ENCODE measurements at places on chromosomes 13 and 19.

GRCh38 chr19:4575267-4576015 is 16.0 kb upstream of the SEMA6B start:
- no peak for DNase-seq

DNA sequence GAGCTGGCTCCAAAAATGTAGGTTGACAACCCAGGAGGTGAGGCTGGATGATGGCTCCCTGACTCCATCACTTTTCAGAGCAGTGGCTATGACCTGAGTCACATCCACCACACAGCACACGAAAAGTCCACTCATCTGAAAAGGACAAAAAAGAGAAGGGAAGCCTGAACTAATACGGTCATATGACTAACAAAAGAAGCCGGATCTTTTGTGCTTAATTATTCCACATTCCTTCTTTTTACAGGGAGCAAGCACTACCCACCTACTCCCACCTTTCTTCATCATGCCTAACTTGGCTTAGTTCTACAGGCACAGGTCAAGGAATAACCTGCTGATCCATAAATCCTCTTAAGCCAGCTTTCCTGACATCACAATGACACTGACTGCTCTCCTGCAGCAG is 601.3 kb upstream of the MIR17HG start:
- DNase-seq, result no peak

DNA sequence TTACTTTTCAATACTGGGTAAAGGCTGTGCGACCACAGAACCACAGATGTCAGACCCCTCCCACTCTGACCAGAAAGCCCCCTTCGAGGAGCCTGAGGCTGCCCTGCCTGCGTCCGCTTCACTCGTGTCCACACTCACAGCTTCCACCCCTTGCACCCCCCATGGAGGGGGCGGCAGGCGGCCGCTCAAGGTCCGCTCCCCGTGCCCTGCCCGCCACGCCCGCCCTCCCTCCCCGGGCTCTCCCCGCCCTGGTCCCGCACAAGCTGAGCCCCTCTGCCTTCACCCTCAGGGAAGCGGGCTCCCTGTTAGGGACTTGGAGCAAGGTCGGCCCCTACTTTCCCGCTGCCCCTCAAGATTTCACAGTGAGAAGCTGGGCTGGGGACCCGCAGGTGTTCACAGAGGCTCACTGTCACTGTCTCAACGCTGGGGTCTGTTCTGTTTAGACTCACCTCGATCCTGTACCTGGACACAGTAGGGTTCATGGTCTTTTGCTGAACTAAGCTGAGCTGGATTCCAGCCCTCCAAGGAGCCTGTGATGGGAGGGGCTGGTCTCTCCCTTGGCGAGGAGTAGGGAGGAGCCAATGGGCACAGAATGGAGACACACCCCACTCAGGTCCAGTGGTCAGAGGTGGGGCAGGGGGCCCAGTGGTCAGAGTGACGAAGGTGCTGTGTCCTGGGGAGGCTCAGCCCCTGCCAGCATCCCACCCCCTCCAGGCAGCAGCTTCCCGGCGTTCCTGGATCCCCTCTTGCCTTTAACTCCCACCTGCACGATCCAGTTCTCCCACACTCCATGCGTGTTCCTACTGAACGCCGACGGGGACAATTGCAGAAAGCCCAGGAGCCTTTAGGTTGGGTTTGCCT is 69.5 kb downstream of the SPACA7 start:
- DNase-seq, result no peak

DNA sequence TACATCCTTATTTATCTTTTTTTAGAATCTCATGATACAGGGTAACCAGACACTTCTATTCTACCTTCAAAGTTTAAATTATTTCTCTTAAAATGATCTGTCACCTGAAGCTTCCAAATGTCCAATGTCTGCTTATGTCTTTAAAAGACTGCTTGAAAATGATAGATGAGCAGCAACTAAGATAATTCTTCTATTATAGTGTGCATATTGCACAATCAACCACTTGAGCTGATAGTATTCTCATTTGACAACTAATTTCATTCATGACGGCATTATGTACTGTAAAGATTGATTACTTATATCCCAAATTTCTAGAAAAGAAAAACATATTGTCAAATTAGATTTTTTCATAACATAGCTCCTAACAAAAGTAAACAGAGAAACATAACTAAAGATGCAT is 1478.2 kb upstream of the MIR17HG start:
- DNase-seq, result no peak

DNA sequence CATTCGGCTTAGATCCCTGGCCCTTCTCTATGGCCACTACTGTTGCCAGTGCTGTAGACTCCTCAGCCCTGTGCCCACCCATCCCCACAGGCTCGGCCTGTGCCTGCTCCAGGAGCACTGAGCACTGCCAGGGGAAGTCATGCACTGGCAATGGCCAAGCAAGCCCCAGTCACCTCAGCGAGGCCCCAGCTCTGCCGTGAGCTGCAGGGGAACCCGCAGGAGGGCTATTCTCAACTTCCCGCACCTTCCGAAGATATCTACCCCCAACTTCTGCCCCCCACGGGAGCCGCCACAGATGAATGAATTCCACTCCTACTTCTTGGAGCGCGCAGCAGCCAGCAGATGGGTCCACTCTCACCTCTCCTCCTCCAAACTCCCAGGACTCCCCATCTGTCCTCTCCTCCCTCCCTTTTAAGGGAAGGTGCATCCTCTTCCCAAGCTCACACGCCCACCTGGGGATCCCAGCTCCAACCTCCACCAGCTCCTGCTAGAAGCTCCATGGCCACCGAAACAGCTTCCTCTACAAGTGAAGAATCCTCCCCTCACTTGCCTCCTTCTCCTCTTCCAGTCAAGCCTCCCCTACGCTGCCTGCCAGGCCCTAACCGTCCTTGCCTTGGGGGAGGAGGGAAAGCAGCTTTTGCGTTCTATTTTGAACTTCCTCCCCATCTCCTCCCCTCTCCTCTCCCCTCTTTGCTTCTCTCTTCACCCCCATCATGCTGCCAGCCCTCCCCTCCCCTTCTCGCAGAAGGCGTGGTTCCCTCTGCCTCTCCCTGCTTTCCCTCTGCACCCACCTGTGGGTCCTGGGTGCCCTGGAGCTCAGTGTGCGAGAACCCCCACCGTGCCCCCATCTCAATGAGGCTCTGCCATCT is 52.2 kb downstream of the PEPD start:
- no peak for DNase-seq

DNA sequence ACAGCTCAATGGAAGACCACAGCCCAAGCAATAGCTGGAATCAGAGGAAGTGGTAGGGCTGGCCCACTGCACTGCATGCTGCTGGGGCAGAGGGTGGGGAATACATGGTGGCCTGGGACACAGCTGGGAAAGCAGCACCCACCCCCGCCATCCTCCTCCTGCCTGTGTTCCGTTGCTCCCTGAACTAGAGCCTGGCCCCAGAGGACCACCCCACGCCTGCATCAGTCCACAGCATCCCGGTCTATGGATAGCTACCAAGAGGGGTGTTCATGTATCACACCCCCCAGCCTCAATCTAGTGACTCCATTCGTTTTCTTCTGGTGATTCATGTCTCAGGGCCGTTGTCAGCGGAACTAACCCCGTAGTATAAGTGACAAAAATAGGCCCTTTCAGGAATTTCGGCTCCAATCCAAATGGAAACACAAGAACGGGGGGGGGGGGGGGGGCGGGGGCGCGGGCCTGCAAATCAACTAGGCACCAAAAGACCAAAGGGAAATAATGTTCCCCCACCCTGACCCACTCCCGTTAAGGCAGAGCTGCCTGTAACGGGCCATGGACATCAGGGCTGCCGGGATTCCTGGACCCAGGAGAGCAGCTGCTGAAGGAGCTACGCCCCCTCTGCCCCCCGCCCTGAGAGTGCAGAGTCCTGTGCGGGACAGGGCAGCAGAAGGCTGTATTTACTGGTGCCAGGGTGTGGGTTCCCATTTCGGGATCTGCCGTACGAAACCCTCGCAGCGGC is 18.9 kb upstream of the EPHX3 start:
- no peak for DNase-seq

GRCh38 chr19:17378271-17378670 is 1.1 kb upstream of the PLVAP start:
- no peak for DNase-seq

DNA sequence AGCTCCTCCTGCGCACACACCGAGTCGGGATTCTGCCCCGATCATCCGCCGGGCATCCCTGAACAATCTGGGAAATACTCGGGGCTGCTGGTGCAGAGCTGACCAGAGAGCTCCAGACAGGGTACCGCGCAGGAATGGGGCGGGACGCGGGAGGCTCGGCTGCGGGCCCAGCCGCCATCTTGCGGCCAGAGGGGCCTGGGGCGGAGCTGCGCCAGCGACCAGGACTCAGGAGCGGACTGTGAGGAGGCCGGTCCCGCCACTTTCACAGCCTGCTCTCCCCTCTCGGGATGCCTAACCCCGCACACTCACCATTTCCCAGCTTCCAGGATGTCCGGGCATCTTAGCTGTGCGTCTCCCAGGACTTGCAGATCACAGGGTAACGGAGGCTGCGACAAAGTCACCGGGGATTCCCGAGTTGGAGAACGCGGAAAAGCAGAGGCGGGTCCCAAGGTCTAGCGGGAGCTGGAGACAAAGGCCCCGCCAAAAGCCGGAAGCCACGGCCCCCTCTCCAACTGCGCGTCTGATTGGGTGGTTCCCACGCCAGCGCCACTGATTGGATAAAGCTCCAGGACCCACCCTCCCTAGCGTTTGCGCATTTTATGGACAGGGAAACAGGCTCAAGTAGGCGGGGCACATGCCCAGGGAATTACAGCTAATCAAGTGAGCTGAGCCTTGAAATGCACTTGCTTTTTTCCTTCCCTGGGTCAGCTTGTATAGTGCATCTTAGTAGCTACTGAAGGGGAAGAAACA is 15.8 kb upstream of the ZNF43 start:
- DNase-seq, result peak; percentile 76

GRCh38 chr13:50375792-50376191 is 360.5 kb downstream of the KCNRG start:
- no peak for DNase-seq

DNA sequence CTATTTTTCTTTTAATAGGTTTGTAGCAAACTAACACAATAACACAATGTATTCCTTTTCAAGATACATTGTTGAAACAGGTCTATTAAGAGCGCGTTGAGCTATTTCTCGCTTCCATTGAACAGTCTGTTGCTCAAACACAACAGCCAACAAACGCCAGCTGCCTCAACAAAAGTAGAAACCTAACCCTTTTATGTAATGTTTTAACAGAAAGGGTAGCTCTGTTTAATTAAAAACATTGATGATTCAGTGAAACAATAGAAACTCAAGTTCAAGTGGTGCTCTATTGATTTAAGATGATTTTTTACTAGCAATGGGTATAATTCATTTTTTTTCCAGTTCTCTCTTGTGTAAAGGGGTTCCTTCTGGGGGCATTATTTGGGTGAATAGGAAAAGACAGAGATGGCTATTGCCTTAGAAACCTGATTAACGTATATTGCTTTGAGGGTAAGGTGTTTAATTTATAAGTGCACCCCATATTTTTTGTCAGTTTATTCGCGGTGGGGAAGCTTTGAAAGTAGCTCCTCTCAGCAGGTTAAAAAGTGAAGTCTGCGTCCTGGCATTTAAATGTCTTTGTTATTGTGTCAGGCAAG is 14.9 kb downstream of the ZIC2 start:
- no peak for DNase-seq

DNA sequence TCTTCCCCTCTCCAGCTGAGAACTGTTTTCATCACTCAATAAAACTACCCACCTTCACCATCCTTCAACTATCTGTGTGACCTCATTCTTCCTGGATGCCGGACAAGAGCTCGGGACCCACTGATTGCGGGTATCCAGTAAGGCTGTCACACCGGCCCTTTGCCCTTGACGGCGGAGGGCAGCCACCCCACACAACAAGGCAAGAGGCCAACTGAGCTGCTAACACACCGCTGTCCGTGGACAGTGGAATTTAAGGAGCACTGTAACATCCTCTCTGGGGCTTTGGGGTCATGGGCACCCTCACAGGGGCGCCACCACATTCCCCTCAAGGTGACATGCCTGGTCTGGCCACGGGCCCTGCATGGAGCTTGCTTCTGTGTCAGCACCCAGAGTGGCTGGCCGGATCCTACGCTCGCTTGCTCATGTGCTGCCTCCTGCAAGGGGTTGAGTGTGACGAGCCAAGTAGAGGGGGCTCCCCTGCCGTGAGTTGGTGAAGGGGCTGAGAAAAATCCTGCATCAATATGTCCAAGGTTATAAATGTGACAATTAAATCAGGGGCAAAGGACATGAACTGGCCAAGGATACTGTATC is 31.4 kb downstream of the LHFPL6 start:
- no peak for DNase-seq

DNA sequence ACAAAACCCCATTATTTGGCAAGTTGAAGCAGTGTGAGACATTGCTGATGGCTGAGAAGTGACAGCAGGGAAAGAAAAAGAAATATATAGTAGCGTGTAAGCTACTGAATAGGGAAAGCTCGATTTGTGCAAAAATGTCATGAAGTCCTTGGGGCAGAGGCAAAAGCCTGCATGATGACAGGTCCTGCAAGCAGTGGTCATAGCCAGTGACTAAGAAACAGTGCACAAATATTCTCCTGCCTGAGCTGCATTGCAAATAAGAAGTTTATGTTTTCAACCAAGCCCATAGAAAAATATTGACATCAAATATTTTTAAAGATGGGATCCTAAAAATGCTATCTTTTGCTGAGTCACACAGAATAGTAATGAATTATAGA is 270.0 kb downstream of the SLITRK6 start:
- DNase-seq, result no peak

DNA sequence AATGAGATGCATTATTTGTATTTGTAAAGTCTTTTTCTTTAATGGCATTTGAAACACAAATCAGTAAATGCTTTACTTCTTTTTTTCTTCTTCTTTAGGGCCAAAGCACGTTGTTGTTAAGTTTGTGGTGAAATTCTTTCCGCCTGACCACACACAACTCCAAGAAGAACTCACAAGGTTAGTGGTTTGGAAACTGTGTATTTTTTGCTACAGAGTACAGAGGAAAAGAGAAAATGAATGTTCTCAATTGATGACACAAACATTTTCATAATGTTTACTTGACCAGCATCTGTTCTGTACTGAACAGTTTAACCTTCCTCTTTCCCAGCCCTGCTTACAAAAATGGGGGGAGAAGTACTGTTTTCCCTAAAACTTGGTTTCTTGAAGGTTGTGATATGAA is 190.9 kb upstream of the RNF113B start:
- DNase-seq, result no peak

DNA sequence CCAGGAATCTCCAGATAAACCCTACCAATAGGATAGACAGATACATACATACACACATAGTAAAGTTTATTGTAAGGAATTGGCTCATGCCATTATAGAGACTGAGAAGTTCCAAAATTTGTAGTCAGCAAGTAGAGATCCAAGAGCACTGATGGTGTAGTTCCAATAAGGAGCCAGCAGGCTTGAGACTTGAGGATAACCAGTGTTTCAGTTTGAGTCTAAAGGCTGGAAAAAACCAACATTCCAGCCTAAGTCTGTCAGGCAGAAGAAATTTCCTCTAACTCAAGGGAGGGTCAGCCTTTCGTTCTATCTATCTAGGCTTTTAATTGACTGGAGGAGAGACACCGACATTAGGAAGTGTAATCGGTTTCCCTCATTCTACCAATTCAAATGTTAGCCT is 110.2 kb upstream of the TSHZ3 start:
- DNase-seq, result no peak

Data from activated CD4-positive, CD25-positive, alpha-beta regulatory T cell (primary cell).